ENCODE measurements at places on chromosomes 3 and 15.
A peak's percentile ranks its signal among the peaks of the same experiment; 100 is the strongest.

DNA sequence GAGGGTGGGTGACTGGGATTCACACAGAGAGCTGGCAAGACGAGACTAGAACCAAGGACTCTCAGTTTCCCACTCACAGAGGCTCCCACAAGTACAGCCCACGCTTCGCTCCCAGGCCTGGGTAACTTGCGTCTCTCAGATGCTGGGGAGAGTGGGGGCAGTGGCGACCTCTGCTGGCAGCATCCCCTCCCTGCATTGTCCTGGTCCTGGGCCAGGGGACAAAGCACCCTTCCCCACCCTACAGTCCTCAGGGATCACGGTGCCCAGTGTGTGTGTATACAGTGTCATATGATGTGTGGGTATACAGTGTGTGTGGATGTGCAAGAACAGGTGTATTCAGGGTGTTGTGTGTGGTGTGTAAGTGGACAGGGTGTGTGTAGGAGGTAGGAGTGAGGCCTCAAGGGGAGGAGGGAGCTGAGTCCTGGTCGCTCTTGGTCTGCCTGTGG is 12.8 kb downstream of the VILL start:
- no peak for DNase-seq

DNA sequence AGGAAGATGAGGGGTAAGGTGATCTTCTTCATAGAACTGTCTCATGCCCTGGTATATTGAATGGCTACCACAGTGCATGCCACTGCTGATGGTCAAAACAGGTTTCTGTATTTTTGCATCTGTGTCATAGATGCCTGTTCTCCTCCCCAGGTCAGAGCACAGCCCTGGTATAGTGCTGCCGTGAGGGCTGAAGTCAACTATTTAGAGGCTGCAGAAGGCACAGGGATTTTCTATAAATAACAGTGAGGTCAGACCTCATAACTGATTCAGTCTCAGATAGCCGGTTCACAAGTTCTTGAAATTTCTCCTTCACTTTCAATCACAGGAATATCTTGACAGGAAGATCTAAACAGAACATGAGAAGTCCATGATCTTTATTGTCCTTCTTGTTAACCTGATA is 99.2 kb upstream of the NUDT16 start:
- DNase-seq = no peak

DNA sequence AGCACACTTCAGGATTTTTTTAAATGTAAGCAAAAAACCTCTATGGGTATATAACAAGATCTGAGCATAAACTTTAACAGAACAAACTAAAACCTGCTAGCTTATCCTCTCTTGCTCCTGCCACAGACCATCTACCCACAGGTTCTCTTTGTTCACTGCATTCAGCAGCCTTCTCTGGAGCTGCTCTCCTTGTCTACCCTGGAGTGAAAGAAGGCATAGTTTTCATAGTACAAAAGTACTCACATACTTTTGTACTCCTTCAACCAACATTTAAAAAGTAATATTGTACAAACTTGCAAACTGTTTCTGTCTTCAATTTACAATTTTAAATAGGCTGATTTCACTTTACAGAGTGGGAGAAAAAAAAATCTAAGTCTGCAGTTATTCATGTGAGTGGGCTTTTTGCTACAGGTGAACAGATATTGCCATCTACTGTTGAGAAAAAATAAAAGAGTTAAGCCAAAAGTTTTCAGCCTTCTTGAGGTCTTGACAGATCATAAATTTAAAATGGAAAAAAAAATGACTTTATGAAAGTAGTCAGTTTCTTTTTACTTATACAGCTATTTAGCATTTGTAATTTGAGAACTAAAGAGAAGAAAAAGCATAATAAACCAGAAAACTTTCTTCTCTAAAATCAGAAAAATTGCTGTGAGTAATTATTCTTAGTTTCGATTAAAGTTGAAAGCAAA is 20.4 kb downstream of the TERC start:
- DNase-seq = no peak

GRCh38 chr3:195133462-195133861 is 137.5 kb downstream of the XXYLT1 start:
- no peak for DNase-seq

DNA sequence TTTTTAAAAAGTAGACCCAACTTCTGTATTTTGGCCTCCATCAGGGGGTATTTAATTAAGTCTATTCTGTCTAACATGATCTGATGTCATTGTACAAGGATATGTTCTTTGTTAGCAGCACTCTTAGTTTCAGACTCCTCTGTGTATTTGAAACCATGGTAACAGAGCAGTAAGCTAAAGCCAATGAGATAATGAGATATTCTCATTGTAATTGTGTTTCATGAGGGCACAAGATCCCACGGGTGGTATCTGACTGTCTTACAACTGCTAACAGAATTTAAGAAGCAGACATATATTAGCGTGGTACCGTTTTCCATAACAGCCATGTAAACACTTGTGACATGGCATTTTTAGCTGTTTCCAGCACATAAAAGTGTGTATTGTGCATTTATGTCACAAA is 251.2 kb upstream of the VEPH1 start:
- no peak for DNase-seq

GRCh38 chr3:57287205-57287604 is 5.3 kb downstream of the ASB14 start:
- DNase-seq = no peak

- DNase-seq = no peak
Measured at GRCh38 chr3:84980456-84980855, 21.7 kb downstream of the CADM2 start.

DNA sequence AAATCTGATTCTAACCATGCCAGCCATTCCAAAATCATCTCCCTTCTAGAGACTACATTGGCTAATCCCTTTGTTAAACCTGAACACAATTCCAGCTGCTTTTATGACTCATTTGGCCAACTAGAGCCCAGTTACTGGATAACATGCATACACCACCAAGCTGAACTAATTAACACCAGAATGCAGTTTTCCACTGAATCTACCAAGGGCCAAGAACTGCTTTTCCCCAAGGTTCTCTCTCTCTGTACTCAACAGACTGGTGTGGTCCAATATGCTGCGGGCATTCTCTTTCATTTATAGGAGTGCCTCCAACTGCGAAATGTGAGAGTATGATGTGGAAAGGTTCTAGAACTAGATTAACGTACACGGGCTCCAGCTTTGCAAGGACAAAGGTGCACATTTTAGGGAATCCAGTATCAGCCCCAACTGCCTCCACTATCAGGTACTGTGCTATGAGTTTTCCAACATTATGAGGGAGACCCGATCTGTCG is 1.5 kb downstream of the CHSY1 start:
- DNase-seq = peak; percentile 44

- no peak for DNase-seq
Measured at GRCh38 chr3:189042832-189043231, 128.9 kb upstream of the TPRG1 start.

DNA sequence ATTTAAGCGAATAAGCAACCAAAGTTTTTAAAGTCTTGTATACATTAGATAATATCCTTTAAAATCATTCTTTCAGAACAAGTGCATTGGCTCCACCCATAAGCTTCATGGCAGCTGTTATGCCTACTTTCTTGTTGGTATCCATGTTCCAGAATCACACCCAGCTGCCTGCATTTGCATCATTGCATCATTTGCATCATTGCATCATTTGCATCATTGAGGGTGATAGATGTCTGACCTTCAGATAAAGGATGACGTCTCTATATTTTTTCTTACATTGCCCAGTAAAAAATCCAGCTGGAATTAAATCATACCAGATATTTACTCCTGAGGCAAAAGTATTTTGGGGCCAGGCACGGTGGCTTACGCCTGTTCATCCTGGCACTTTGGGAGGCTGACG is 42.3 kb downstream of the SLC12A1 start:
- no peak for DNase-seq

DNA sequence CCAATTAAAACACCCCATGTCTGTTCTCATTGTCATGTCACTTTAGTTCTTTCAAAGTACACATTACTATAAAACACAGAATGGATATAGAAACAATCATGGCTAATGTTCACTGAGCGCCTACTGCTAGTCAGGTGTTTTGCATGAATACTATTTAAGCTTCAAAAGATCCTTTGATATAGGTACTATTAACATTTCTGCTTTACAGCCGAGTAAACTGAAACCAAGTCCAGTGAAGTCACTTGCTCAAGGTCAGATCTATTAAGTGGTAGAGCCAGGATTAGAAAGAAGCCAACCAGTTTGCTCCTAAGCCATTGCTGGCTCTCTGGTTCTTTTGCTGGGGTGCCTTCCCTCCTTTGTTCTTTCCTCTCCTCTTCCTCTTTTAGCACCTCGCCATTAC is 32.4 kb upstream of the NMNAT3 start:
- no peak for DNase-seq
